ENCODE measurements at places on chromosomes 7 and 10. TPM values are rescaled to one million over a fixed set of nuclear protein-coding genes. Genes with fewer than 3 reads are reported as not detected.

SH2B2 gene
- total RNA-seq, result 2.0 TPM

PSD gene
- 7.5 TPM for total RNA-seq

GNGT1 gene
- not detected for total RNA-seq

PLXNA4 gene
- total RNA-seq, result 6.8 TPM

ANXA8 gene
- total RNA-seq, result 4.6 TPM

KCNIP2 gene
- total RNA-seq, result 5.7 TPM

HIPK2 gene
- total RNA-seq, result 7.7 TPM

CHST3 gene
- total RNA-seq, result 19.5 TPM

CCZ1B gene
- 55.1 TPM for total RNA-seq

MMRN2 gene
- total RNA-seq, result 20.4 TPM

PRF1 gene
- total RNA-seq, result 0.79 TPM

GSTO2 gene
- total RNA-seq, result 6.3 TPM

EPHA1 gene
- total RNA-seq, result 16.2 TPM

GPR37 gene
- 4.3 TPM for total RNA-seq

ANKRD30A gene
- 0.30 TPM for total RNA-seq

CDHR1 gene
- total RNA-seq, result 1.7 TPM

FRMPD2 gene
- not detected for total RNA-seq

IL6 gene
- total RNA-seq, result 0.30 TPM

KIAA1217 gene
- total RNA-seq, result 19.8 TPM

FAM131B gene
- 0.59 TPM for total RNA-seq

TMEM72 gene
- 0.10 TPM for total RNA-seq

SUMF2 gene
- 96.9 TPM for total RNA-seq

TAS2R5 gene
- total RNA-seq, result 2.8 TPM

FAM221A gene
- 5.3 TPM for total RNA-seq

ANXA8L1 gene
- 51.0 TPM for total RNA-seq

MCM10 gene
- total RNA-seq, result 5.8 TPM

HYAL4 gene
- not detected for total RNA-seq

FAM13C gene
- total RNA-seq, result 16.8 TPM

SKIDA1 gene
- 1.2 TPM for total RNA-seq

PIP gene
- total RNA-seq, result not detected

EIF5AL1 gene
- 0.30 TPM for total RNA-seq

RSPH10B2 gene
- 0.30 TPM for total RNA-seq

C10orf62 gene
- 0.20 TPM for total RNA-seq
